ENCODE measurements at places on chromosomes 3 and 15. TPM values are rescaled to one million over a fixed set of nuclear protein-coding genes. Genes with fewer than 3 reads are reported as not detected.

LXN gene
- 13.3 TPM for total RNA-seq

CDC25A gene
- total RNA-seq: 30.8 TPM

ACTR8 gene
- total RNA-seq: 22.9 TPM

POC1A gene
- total RNA-seq: 35.6 TPM

SPSB4 gene
- total RNA-seq: 0.58 TPM

GCNT3 gene
- 8.5 TPM for total RNA-seq

TMEM108 gene
- 1.4 TPM for total RNA-seq

RETNLB gene
- not detected for total RNA-seq

C3orf22 gene
- total RNA-seq: not detected

PKM gene
- 2,237 TPM for total RNA-seq

DET1 gene
- total RNA-seq: 4.0 TPM

CD276 gene
- 151 TPM for total RNA-seq

ESYT3 gene
- total RNA-seq: 0.87 TPM

ALDH1A3 gene
- total RNA-seq: 79.9 TPM

LSG1 gene
- total RNA-seq: 29.1 TPM

TPRG1 gene
- total RNA-seq: not detected

BFSP2 gene
- not detected for total RNA-seq

C3orf49 gene
- not detected for total RNA-seq

TRIM42 gene
- not detected for total RNA-seq

ST8SIA2 gene
- total RNA-seq: 6.3 TPM

QTRT2 gene
- 24.2 TPM for total RNA-seq
